Left lobe of liver (tissue), 2 donors: ENCODE measurements at places on chromosomes 7 and 10. TPM values are rescaled to one million over a fixed set of nuclear protein-coding genes. Genes with fewer than 3 reads are reported as not detected.
A peak's percentile ranks its signal among the peaks of the same experiment; 100 is the strongest.

DNA sequence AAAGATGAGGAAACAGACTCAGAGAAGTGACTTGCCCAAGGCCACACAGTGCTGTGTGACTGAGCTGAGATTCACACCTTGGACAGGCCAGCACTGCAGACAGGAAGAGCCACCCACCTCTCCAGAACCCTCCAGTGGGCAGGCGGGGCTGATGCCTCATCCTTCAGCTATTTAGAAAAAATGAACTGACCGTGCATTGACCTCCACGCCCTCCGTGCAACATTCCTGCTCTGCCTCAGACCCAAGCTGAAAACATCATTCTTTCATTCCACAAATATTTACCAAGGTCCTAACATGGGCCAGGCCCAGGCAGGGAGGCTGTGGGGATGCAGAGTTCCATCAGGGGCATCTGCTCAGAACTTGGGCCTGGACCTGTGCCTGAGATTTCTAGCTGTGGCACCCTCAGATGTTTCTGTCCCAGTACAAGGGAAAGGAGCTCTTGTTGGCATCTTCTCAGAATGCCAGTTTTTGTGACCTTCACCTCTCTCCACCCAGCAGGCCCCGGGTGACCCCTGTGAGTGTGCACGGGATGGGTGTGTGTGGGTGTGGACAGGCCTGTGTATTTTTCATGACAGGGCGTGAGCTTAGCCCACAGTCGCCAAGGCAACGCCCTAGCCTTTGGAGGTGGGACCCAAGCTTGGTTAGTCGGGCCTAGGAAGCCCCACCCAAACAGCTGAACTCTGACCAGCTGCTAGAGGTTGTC, 6.5 kb downstream of the VSIR start:
- DNase-seq = no peak

GRCh38 chr7:40199076-40199802, 64.4 kb downstream of the SUGCT start:
- no peak for DNase-seq

DNA sequence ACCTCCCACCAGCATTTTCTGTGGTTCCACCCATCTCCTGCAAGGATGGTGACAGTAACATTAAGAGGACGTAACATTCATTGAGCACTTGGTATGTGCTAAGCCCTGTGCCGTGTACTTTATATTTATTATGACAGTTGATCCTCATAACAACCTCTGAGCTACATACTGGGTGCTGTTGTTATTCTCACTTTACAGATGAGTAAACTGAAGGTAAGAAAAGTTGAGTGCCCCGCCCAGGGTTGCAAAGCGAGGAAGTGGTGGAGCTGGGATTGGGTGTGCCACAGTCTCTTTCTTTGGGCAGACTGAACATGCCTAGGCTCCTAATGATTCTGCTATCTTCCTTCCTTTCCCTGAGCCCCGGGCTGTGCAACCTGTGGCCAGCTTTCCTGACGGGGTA, 107.4 kb downstream of the SH3PXD2A start:
- DNase-seq = no peak

DNA sequence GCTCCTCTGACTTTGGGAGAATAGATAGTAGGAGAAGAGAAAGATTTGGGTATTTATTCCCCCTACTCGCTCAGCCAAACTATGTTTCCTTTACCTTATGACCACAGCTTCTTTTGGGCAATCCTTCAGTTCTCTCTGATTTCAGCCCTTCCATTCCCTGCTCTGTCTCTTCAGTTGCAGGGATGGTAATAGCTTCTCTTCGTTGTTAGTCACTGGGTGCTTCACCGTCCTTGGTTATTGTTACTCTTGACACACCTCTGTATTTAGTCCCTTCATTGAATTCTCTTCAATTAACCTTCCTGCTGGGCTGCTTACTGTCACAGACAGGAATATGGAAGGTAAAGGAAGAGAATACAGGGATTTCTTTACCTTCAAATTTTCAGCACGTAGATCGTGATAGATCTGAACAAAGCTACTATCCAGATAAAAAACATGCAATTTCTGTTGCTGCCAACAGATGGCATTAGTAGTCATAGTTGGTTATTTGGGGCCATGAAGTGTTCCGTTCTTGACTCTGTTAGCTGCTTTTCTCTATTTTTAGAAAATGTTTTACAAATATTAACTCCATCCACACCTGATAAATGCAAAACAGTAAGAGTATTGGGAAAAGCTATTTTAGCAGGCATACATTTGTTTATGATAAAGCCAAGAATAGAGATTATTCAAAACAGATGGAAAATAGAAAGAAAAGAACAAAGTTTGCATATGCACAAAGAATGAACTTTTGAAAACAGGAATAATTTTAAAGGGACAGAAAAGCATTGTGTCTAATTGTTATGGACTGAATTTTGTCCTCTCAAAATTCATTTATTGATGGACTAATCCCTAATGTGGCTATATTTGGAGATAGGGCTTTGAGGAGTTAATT, 14.0 kb upstream of the PTTG1IP2 start:
- DNase-seq = no peak

DNA sequence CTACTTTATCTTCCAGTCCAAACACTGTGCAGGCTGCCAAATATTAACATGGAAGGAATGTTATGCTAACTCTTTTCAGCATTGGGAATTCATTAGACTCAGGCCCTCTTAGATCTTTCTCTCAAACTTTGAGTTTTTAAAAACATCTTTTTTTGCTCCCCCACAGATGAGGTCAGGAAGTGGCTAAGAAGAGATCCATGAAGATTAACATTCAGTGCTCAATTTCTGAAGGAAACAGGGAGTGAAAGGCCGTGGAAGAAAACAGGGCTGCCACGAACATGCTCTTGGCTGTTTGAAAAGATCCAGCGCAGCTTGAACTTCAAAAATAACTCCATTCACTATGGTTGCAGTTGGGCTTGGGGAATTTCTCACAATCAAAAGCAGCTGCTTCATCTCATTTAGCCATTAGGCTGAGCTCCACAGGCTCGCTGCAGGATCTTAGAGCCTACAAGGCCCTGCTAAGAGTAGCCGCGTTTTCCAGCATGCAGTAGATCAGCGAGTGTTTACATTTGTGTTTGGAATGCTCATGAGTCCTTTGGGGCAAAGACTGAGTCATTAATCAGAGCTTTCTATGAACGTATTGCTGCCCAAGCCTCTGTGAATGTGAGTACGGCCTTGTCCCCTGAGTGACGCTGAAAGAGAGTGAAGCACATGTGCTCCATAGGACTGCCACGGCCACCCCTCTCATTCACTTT, 41.2 kb upstream of the TNS3 start:
- no peak for DNase-seq

- DNase-seq = no peak
Observed at GRCh38 chr10:25501912-25502311, 327.1 kb downstream of the GPR158 start.

DNA sequence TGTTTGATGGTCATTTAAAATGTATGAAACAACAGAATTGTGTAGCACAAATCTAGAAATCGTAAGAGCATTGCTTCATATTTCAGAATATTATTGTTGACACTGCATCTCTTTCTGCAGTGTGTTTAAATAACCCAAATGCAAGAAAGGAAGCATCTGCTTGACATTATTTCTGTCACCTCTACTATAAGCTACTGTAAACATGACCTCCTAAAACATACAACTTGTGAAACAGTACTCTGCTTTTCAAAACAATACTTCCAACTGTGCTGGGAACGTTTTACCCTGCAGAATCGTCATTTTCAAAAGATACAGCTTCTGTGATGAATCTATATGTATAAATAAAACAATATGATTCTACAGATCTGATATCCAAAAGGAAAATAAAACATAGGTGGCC, 82.0 kb downstream of the RNF133 start:
- no peak for DNase-seq

- no peak for DNase-seq
Observed at GRCh38 chr10:112536663-112537062, 89.6 kb downstream of the VTI1A start.

GRCh38 chr10:120600871-120601649, 144.0 kb downstream of the PLPP4 start:
- DNase-seq = no peak

DNA sequence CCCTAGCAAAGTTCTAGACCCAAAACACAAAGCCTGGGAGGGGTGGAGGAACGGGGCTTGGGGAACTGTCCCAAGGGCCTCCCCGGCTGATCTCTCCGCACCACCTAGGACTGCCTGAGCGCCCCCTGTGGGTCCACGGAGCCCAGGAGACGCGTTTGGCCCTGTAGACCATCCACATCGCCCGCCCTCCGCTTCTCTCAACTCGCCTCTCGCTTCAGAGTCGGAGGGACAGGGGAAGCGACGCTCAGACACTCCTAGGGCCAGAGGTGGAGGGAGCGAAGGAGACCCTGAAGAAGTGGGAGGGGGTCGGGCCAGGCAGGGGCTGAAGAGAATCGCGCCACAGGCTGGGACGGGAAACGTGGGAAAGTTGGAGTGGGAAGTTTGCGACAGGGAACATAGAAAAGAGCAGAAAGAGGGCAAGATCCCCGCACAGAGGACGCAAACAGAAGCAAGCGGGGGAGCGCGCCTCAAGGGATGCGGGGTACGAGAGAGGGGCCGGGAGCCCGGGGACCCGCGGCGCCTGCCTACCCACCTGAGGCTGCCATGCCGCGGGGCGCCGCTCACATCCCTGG, 378 bp downstream of the PIK3AP1 start:
- DNase-seq = peak; percentile 82

DNA sequence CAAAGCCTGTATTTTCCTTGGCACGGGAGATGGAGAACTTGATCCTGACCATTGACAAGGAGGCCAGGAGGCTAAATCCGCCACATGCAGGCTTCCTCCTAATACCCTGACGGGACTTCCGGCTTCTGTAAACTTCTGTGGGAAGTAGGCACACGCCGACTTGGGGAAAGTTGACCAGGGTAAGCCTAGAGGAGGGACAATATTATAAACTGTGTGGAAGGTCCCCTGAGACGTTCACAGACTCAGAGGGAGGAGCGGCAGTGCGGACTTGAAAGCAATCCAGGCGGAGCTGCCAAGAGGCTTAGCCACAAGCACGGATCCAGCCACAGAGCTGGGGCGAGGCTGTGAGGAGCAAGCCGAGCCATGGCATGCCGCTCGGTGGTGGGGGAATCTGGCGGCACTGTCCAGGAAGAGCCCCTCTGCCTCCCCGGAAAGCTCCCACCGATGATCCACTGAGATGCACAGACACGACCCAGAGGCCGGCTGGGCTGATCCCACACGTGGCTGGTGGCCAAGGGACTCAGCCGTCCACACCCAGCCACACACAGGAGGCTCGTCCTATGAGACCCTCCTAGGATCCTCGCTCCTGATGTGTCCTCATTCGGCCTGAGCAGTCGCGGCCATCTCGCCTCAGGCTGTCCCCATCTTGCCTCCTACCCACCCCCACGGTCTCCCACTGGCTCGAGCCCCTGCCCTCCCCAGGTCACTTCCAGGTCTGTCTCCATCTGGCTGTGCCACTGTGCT, 40.0 kb upstream of the INSIG1 start:
- peak; percentile 75 for DNase-seq

Gene COL13A1
- 0.48 TPM for total RNA-seq

Gene LRRC4
- total RNA-seq = 2.8 TPM

Gene NKX2-3
- total RNA-seq = 0.08 TPM

Gene CNPY1
- total RNA-seq = not detected

Gene SPDYE9
- total RNA-seq = not detected

Gene PRSS58
- total RNA-seq = not detected

Gene OPN4
- total RNA-seq = not detected

Gene NRG3
- total RNA-seq = 1.1 TPM

Gene TRUB1
- 9.0 TPM for total RNA-seq

Gene AOAH
- total RNA-seq = 3.3 TPM

Gene CALML3
- not detected for total RNA-seq

Gene ZNF862
- 10.5 TPM for total RNA-seq

Gene MAP3K8
- total RNA-seq = 2.9 TPM

Gene IGFBP3
- total RNA-seq = 140 TPM

Gene ACSM6
- total RNA-seq = not detected

Gene CRPPA
- total RNA-seq = 2.2 TPM

Gene LIPF
- not detected for total RNA-seq
